ENCODE measurements at places on chromosomes 7 and 10. TPM values are rescaled to one million over a fixed set of nuclear protein-coding genes. Genes with fewer than 3 reads are reported as not detected.
A peak's percentile ranks its signal among the peaks of the same experiment; 100 is the strongest.

- no peak for DNase-seq
Measured at GRCh38 chr7:35419391-35419755, 165.5 kb upstream of the TBX20 start.

DNA sequence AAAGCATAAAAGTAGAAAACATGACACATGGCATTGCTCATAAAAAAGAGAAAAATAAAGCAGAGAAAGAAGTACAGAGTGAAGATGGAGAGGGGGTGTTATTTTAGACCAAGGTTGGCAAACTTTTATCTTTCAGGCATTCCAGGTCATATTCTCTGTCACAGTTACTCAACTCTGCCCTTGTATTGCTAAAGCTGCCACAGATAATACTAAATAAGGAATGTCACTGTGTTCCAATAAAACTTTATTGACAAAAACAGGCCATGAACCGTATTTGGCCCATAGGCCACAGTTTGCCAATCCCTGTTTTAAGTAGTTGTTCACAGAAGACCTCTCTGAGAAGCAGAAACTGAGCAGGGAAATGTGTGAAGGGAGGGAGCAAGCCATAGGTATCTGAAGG lies 167.4 kb downstream of the GLI3 start:
- DNase-seq: no peak

Gene FBXL13
- total RNA-seq: 0.26 TPM

Gene MLXIPL
- under 0.01 TPM for total RNA-seq

Gene FZD1
- 4.1 TPM for total RNA-seq

Gene JCAD
- total RNA-seq: not detected

Gene MEOX2
- total RNA-seq: not detected

Gene POLR2J2
- total RNA-seq: 3.4 TPM

GRCh38 chr10:71294091-71294561 lies 24.9 kb upstream of the SLC29A3 start:
- peak; percentile 42 for DNase-seq

DNA sequence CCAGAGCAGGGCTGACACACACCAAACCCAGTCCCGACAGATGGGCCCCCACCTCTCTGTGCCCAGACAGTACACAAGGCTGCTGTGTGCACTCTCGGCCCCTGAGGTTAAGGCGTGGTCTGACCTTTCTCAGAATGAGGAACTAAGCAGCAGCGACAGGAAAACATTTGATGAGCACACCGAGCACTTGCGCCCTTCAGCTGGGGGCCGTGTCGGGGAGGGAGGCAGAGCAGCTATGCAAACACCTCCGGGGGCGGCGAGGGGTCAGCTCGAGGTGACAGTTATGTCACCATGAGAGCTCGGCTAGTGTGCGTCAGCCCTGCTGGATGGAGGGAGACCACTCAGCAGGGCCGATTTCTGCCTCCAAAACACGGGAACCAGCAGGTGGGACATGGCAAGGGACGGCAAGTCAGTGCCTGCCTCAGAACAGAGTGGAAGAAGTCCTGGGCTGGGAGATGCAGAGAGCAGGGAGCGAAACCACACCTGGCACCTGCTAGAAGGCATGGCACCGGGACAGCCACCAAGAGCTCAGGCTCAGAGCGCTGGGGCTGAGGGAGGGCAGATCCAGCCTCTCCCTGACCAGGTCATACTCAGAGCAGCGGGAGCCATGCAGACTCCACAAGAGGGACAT lies 57.4 kb downstream of the CHST15 start:
- DNase-seq: no peak

DNA sequence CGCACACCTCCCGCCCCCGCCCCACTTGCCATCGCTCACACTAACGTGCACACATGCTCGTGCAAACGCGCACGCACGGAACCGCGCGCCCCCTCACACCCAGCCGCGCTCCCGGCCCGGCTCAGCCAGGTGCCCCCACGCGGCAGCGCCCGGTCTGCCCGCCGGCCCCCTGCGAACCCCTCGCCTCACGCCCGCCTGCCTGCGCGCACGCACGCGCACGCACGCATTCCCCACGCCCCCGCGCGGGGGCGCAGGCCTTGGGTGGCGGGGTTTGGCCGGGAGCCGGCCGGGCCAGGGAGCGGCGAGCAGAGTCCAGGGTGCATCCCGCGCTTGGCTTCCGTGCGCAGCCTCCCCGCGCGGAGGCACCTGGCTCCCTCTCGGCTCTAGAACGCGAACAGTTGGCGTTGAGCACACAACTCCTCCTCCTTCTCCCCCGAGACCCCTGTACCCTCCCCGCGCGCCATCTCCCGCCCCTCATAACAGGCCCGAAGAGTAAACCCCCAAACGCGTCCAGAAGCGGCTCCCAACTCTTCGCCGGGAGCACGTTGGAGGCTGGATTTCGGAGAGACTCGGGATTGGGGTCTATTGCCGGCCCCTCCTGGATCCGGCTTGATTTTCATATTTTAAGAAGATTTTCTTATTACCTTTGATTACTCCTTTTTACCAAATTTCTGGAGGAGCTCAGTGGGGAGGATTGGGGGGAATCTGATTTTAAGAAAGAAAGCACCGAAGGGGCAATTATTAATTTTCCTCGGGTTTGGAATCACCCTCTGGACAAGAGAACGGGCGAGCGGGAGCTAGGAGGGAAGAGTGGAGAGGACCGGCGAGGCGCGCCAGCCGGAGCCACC lies 527 bp upstream of the SORCS3 start:
- DNase-seq: no peak

- no peak for DNase-seq
Measured at GRCh38 chr10:67650558-67650957, 45.4 kb downstream of the CTNNA3 start.

- DNase-seq: peak; percentile 59
Measured at GRCh38 chr7:35035511-35035961, 1.7 kb downstream of the DPY19L1 start.
